Spinal cord (tissue), 10 donors: ENCODE measurements at places on chromosomes 12 and 14. TPM values are rescaled to one million over a fixed set of nuclear protein-coding genes. Genes with fewer than 3 reads are reported as not detected.

ZNF385A gene
- 40.8 TPM for polyA plus RNA-seq

PTCSC3 gene
- not detected for polyA plus RNA-seq

BCL2L2 gene
- 41.1 TPM for polyA plus RNA-seq

KLRK1 gene
- 2.1 TPM for polyA plus RNA-seq

CDK2 gene
- polyA plus RNA-seq = 25.5 TPM

HHIPL1 gene
- polyA plus RNA-seq = 6.2 TPM

TGFB3 gene
- polyA plus RNA-seq = 29.2 TPM

RIPK3 gene
- 2.0 TPM for polyA plus RNA-seq

ISCU gene
- 112 TPM for polyA plus RNA-seq

RNASE1 gene
- 77.1 TPM for polyA plus RNA-seq

PSMB11 gene
- polyA plus RNA-seq = not detected

TRPV4 gene
- 1.0 TPM for polyA plus RNA-seq

PGF gene
- 13.5 TPM for polyA plus RNA-seq

ENDOU gene
- polyA plus RNA-seq = 0.33 TPM

GPR84 gene
- 0.41 TPM for polyA plus RNA-seq

PIWIL1 gene
- 0.22 TPM for polyA plus RNA-seq

PPP2R5E gene
- polyA plus RNA-seq = 47.5 TPM

LMNTD1 gene
- 1.1 TPM for polyA plus RNA-seq

KCNA5 gene
- 4.8 TPM for polyA plus RNA-seq

TSPAN11 gene
- 44.2 TPM for polyA plus RNA-seq

MGST1 gene
- 152 TPM for polyA plus RNA-seq

CEBPE gene
- polyA plus RNA-seq = not detected

CDC42BPB gene
- 111 TPM for polyA plus RNA-seq

INHBC gene
- 0.15 TPM for polyA plus RNA-seq

FAM177A1 gene
- 94.2 TPM for polyA plus RNA-seq

HNF1A gene
- polyA plus RNA-seq = 0.36 TPM

KIF5A gene
- polyA plus RNA-seq = 224 TPM

IAPP gene
- polyA plus RNA-seq = 0.24 TPM

BEGAIN gene
- polyA plus RNA-seq = 26.6 TPM

DDHD1 gene
- polyA plus RNA-seq = 25.4 TPM

LTB4R2 gene
- 2.5 TPM for polyA plus RNA-seq

ACSM4 gene
- not detected for polyA plus RNA-seq

SIX6 gene
- polyA plus RNA-seq = not detected

KRT85 gene
- not detected for polyA plus RNA-seq

KRT78 gene
- not detected for polyA plus RNA-seq

OR4K17 gene
- polyA plus RNA-seq = 0.06 TPM

DCN gene
- 296 TPM for polyA plus RNA-seq

STAB2 gene
- polyA plus RNA-seq = 0.16 TPM

ZBTB42 gene
- 1.8 TPM for polyA plus RNA-seq

WNT5B gene
- 14.2 TPM for polyA plus RNA-seq

LRRC9 gene
- 2.5 TPM for polyA plus RNA-seq

LRP1-AS gene
- polyA plus RNA-seq = 2.3 TPM

CMKLR1 gene
- 4.5 TPM for polyA plus RNA-seq

PMCH gene
- 0.48 TPM for polyA plus RNA-seq

ZFYVE26 gene
- polyA plus RNA-seq = 14.5 TPM

FOXA1 gene
- polyA plus RNA-seq = 2.3 TPM
